ENCODE measurements at places on chromosomes 13 and 19.

- no peak for DNase-seq
These were observed 14.9 kb downstream of the STK11 start for GRCh38 chr19:1220477-1220930.

GRCh38 chr19:11364296-11364904 lies 9.2 kb downstream of the PLPPR2 start:
- no peak for DNase-seq

DNA sequence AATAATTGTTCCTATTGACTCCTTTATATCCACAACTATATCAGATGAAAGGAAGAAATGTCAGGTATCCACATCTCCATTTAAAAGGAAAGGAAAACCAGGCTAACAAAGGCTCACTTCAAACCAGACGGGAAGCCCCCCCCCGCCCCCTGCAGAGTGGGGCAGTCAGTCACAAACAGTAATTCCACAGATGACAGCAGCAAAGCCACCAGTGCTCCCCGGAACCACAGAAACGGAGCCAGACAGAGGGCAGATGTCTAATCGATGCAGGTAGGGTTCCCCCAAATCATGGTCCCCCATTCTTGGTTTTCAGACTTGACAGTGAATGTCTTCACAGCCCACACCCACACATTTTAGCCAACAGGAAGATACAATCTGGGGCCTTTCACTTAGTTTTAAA lies 100.8 kb downstream of the STK24 start:
- no peak for DNase-seq

DNA sequence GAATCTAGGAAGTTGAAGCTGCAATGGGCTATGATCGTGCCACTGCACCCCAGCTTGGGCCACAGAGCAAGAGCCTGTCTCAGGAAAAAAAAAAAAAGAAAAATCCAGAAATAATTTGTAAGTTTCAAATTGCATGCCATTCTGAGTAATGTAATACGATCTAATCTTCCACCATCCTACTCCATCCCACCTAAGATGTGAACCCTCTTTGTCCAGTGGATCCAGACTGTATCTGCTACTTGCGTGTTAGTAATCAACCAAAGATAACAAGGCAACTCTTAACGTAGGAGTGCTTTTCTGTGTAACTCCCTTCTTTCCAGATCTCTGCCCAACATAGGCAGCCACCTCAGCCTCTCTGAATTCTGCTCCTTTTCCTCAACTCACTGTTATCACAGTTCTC lies 24.3 kb downstream of the RFC3 start:
- DNase-seq, result no peak

DNA sequence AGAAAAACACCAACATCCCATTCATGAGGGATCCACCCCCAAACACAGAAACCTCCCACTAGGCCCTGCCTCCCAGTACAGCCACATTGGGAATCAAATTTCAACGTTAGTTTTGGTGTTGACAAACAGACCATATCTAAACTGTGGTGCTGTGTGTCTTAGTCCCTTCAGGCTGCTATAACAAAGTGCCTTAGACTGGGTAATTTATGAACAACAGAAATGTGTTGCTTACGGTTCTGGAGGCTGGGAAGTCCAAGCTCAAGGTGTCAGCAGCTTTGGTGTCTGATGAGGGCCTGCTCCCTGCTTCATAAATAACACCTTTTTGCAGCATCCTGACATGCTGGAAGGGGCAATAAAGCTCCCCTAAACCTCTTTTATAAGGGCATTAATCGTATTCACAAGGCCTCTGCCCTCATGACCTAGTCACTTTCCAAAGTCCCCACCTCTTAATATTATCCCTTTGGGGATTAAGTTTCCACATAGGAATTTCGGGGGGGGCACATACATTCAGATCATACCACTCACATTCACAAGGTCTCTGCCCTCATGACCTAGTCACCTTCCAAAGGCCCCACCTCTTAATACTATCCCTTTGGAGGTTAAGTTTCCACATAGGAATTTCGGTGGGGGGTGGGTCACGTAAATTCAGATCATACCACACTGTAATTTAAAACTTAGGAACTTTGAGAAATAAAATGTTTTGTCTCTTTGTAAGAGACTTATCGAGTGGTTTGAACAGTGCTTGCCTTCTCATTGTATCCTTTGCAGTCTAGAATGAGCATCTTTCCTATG lies 27.5 kb downstream of the ZNF507 start:
- DNase-seq, result no peak

- no peak for DNase-seq
These were observed 141.3 kb downstream of the STOML3 start for GRCh38 chr13:38849315-38849714.

- no peak for DNase-seq
These were observed 50.8 kb downstream of the STK24 start for GRCh38 chr13:98526182-98526512.

GRCh38 chr13:89602655-89603054 lies 1744.8 kb upstream of the MIR17HG start:
- DNase-seq, result no peak

GRCh38 chr19:8069096-8069973 lies 16.8 kb downstream of the CCL25 start:
- DNase-seq, result peak; percentile 49

- no peak for DNase-seq
These were observed 11.1 kb downstream of the NTN5 start for GRCh38 chr19:48661711-48662090.

DNA sequence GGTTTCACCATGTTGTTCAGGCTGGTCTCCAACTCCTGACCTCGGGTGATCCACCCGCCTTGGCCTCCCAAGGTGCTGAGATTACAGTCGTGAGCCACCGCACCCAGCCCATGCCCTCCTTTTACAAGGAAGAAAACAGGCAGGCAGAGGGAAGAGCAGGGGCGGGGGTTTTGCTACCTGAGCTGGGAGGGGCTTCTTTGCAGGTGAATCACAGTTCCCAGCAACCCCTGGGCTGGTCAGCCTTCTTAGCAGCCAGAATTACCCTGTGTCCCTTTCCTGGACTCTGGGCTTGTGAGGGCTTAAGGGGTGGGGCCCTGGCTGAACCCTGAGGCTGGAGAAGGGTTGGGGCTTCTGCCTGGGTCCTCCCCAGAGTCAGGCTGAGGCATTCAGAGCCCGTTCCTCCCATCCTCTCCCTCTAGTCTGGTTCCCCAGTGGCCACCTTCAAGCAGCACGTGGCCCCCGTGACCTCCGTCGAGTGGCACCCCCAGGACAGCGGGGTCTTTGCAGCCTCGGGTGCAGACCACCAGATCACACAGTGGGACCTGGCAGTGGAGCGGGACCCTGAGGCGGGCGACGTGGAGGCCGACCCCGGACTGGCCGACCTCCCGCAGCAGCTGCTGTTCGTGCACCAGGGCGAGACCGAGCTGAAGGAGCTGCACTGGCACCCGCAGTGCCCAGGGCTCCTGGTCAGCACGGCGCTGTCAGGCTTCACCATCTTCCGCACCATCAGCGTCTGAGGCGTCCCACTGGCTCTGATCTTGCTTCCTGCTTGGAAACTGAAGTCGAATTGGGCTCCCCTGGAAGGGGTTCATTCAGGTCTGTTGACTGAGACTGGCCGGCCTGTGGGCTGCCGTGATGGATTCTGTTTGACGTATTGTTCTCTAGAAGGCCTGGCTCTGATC lies 2.8 kb upstream of the KCNJ14 start:
- no peak for DNase-seq

DNA sequence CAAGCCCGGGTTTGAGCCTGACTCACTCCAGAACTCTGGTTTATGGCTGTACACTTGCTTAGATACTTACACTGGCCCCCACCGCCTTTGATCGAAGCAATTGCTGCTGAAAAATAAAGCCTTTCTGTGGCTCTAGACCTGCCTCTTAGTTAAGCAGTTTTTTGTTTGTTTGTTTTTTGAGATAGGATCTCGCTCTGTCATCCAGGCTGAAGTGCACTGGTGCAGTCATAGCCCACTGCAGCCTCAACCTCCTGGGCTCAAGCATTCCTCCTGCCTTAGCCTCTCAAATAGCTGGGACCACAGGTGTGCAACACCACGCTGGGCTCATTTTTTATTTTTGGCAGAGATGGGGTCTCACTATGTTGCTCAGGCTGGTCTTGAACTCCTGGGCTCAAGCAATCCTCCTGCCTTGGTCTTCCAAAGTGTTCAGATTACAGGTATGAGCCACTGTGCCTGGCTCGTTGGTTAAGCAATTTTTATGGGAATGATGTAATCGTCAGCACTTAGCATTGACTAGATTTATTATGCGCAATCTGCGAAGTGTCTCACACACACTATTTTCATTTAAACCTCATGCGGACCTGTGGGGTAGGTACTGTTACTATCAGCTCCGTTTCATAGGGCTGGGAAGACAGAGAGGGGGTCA lies 22.2 kb downstream of the PPP2R1A start:
- DNase-seq, result no peak

- DNase-seq, result no peak
These were observed 5.6 kb upstream of the CCDC70 start for GRCh38 chr13:51856027-51856736.

DNA sequence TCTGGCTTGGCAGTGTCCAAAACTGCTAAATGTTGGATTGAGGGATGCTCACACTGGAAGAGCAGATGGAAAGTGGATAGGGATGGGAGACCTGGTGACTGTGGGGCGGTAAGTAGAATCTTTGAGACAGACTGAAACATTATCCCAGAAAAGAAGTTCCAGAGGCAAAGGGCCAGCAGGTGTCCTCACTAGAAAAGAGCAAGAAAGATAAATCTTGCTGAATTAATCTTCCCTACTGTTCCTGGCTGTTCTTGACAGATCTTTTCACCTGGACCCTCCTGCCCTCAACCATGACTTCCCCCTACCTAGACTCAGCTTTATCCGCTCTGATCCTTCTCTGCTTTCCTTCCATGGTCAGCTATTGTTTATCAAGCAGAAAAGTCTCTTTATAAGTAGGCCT lies 35.0 kb upstream of the FRY start:
- DNase-seq, result no peak

DNA sequence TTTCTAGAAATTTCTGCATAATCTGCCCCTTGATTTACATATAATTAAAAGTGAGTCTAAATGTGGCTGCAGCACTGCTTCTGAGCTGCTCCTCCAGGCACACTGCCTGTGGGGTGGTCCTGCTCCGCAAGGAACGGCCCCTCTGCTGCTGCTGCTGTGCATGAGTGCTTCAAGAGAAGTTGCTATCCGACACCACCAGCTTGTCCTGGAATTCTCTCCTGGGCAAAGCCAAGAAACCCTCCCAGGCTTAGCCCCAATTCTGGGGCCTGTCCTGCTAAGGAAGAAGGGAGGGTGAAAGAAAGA lies 7.5 kb upstream of the PDCD5 start:
- DNase-seq, result no peak

DNA sequence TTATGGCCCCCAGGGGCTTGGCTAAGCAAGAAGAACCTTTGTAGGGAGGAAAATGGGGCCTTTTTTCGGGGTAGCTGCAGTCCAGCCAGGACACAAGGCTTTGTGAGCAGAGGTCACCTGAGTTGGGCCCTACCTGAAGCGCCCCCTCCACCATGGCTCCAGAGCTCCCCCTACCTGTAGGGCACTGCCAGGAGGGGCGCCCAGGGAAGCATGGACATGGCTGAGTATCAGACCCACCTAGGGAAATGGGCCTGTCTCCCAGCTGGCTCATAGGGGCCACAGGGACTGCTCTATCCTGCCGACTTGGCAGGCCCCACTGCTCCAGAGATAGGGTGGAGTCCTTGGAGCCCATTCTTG lies 9.0 kb upstream of the CEBPA start:
- no peak for DNase-seq

- peak; percentile 37 for DNase-seq
These were observed 61.1 kb upstream of the FAM216B start for GRCh38 chr13:42720113-42720857.

DNA sequence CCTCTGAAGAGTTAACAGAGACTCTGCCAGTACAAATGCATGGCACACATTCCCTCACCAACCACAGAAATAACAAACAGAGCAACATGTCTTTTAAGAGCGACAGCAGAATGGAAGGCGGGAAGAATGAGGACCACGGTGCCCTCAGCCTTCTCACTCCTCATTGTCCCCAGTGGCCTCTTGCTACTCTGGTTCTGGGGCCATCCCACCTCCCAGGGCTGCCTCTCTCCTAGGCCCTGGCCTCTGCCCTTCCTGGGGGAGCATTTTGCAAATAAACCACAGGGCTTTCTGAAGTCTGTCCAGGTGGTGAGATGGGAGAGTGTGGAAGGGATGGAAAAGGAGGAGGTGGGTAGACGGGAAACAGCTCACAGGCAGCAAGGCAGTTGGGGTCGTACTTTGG lies 28.3 kb downstream of the CYP2B6 start:
- DNase-seq, result no peak

GRCh38 chr13:91482427-91482826 lies 84.0 kb downstream of the GPC5 start:
- DNase-seq, result no peak

- DNase-seq, result peak; percentile 56
These were observed at the start of gene DAND5 for GRCh38 chr19:12969292-12969988. DAND5 (plus strand) TSS chr19:12969576; CDS start chr19:12969661, 85 bp downstream.

- DNase-seq, result no peak
These were observed 96.8 kb downstream of the TSHZ3 start for GRCh38 chr19:31252441-31252840.

GRCh38 chr19:58560921-58561320 lies 2.5 kb upstream of the UBE2M start:
- no peak for DNase-seq

- DNase-seq, result no peak
These were observed 331.1 kb upstream of the KLF12 start for GRCh38 chr13:74465271-74465670.

- DNase-seq, result no peak
These were observed 8.4 kb upstream of the SUPT20H start for GRCh38 chr13:37067874-37068273.

- DNase-seq, result no peak
These were observed 53.2 kb upstream of the EEF1AKMT1 start for GRCh38 chr13:20826843-20827560.

DNA sequence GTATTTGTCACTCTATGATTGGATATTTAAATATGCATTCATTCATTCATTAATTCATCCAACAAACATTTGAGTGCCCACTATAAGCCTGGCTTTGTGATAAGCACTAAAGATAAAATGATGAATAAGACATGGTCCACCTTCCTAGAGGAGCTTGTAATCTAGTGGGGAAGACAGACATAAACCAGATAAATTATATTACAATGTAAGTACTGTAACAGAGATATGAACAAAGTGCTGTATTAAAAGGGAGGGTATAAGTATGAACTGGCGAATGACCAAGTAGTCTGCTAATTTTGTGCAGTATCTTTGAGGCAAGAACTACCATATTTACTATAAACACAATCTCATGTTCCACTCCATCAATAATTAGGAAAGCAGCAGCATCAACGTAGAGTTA lies 88.2 kb downstream of the RBM26 start:
- no peak for DNase-seq

DNA sequence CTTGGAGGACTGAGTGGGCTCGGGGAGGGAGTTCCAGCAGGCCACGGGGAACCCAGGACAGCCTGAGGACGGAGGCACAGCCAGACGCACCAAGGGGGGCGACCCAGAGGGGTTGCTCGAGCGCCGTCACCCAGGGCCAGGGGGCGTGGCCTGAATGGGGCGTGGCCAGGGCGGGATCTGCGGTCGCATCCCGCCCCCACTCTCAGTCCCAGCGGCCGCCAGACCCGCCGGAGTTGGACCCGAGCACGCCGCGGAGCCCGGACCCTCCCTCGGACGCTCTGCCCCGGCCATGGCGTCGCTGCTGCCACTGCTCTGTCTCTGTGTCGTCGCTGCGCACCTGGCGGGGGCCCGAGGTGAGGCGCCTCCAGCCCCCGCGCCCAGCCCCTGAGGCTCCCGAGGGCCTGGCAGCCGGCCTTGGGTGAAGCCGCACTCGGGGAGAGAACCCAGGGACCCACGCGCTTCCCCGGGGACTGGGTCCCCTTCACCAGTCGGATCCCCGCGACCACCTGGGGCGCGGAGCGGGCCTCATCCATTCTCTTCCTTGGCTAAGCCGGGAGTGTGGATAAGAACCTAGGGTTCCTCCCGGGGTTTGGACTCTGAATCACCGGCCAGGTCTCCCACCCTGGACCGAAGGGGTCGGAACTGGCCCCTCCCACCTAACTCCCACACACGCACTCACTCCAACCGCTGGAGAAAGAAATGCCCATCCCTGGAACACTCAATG lies at the start of gene CILP2:
Gene CILP2, plus strand, starts transcription at position 205 of the 724 bp plus-strand sequence. Its CDS starts 85 bp downstream, at position 290.
- DNase-seq, result no peak
